Stimulated activated CD8-positive, alpha-beta memory T cell treated with anti-CD3 and anti-CD28 coated beads, Interleukin-4, amount 100 ng/mL, for 4 hours (primary cell): ENCODE measurements at places on chromosomes 6 and 20.

- no peak for DNase-seq
Measured at GRCh38 chr6:168990019-168990751, 263.5 kb downstream of the THBS2 start.

- DNase-seq = no peak
Measured at GRCh38 chr20:37524859-37525708, 2.6 kb downstream of the BLCAP start.

DNA sequence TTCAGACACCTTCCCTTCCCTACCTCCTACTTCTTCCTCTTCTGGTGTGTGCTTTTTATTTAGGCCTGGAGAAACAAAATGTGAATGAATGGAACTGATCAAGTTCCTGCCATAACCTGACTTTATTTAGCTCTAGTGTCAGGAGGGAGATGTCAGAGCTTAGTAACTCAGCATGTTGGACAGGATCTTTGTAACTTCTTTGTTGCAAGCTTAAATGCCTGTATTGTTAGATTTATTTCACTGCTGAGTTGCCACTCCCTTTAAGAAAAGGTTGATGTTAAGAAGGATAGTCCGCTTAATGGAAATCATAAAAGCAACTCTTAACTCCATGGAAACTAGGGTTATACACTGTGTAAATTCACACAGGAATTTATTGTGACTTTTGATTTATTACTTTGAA lies 2.2 kb downstream of the FAM120B start:
- no peak for DNase-seq

DNA sequence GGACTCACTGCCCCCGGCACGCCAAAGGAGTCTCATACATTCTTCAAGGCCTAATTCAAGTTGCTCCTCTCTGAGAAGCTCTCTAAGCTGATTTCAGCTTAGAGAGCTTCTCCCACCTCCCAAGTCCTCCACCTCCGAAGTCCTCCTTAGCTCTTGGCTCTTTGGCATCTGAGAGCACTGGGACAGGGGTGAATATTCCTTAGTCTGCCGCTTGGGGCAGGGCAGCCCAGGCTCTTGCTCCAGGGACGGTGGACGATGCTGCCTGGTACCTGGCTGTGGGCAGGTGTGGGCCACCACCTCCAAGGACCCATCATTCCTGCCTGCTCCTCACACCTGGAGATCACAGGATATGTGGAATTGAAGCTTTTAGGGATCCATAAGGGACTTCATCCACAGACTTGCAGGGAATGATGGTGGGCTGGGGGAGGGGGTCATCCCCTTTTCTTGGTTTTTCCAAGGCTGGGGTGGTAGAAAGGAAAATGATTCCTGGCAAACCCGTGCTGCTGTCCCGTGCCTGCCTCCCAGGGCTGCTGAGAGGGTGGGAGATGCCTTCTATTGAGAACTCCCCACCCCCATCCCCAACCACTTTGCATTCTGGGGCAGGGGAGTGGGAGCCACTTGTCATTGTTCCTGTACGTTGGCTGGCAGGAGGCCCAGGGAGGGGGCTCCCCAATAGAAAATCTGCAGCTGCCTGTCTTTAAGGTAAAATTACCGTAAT lies 57.4 kb downstream of the ARHGAP40 start:
- no peak for DNase-seq

- no peak for DNase-seq
Measured at GRCh38 chr6:162887981-162888689, 160.4 kb downstream of the PACRG start.

DNA sequence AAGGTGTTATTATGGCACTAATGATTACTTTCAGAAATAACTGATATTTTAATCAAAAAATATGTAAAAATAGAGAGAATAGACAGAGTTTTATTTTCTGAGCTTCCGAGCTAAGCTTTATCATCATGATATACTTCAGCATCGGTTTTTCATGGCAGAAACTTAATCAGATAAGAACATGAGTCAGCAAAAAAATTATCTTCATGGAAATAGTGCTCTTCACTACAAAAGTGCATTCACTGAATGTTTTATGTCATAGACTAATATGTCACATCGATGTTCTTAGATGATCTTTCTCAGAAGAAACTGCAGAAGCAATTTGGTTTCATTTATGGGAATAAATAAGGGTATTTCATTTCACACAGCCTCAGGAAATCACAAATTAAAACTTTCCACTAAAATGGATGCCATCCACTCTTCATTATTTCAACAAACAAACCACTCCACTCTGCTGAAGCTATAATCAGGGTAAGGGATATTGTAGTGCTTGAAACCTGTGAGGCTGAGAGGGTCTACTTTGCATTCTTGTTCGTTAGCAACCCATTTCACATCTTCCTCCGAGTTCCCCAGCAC lies 10.2 kb upstream of the MAP3K7 start:
- no peak for DNase-seq

DNA sequence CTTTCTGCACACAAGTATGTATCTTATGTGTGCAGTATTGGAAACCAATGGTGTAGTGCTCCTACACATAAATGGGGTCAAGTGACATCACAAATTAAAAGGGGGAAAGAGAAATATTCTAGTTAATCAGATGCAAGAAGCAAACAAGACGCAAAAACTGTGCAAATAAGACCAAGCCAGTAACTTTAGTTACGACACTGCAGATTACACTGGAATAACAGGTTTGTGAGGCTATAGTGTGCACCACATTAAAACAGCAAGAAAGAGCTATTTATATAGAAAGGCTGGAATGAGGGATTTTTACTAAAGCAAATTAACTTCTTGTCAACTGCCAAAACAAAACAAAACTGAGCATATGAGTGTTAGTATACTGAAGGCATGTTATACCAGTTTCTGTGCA lies 45.8 kb downstream of the NR2E1 start:
- DNase-seq = no peak
